ENCODE measurements at places on chromosomes 7 and 10. TPM values are rescaled to one million over a fixed set of nuclear protein-coding genes. Genes with fewer than 3 reads are reported as not detected.

MLXIPL gene
- total RNA-seq: 0.71 TPM

FAM25A gene
- total RNA-seq: not detected

TIMM23 gene
- 29.9 TPM for total RNA-seq

GARIN1A gene
- 1.1 TPM for total RNA-seq

EVX1 gene
- not detected for total RNA-seq

MBL2 gene
- not detected for total RNA-seq

GLI3 gene
- 57.2 TPM for total RNA-seq

TMEM72 gene
- total RNA-seq: not detected

DPYSL4 gene
- 3.6 TPM for total RNA-seq

PNLIPRP3 gene
- total RNA-seq: not detected

DNA sequence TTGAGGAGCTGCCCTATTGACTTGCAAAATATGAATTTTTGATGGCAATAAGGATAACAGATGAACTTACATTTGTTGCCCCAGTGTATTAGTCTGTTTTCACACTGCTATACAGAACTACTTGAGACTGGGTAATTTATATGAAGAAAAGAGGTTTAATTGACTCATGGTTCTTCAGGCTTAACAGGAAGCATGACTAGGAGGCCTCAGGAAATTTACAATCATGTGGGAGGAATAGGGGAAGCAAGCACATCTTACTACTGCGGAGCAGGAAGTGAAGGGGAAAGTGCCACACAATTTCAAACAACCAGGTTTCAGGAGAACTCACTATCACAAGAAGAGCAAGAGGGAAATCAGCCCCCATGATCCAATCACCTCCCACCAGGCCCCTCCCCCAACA, 57.9 kb downstream of the ZNF22 start:
- H3K27me3 ChIP-seq: no peaks in the 10 kb centered on the region
- H3K4me1 ChIP-seq: no peaks in the 10 kb centered on the region
- DNase-seq: no peak
- no peaks in the 10 kb centered on the region for H3K36me3 ChIP-seq
- H3K4me3 ChIP-seq: no peak overlapping the region

DNA sequence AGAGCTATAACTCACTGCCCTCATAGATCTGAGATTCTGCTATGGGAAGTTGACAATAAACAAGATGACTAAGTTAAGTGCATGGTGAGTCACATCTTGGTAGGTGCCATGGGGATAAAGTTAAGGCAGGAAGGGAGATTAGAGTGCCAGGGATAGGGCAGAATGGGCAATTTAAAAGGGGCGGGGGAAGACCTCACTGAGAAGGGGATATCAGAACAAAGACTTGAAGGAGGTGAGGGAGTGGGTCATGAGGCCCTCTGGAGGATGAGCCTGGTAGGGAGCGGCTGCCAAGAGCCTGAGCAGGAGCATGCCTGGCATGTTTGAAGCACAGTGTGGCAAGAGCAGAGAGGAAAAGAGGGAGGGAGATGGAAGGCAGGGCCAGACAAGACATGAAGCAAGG, 34.8 kb upstream of the INMT start:
- H3K4me1 ChIP-seq: no peaks in the 10 kb centered on the region
- DNase-seq: no peak
- H3K27me3 ChIP-seq: no peaks in the 10 kb centered on the region
- no peaks in the 10 kb centered on the region for H3K36me3 ChIP-seq
- H3K4me3 ChIP-seq: no peak overlapping the region
- H3K27ac ChIP-seq: no peak overlapping the region

GRCh38 chr10:78357141-78358063, 323.7 kb downstream of the RPS24 start:
- no peak overlapping the region for H3K4me3 ChIP-seq
- no peaks in the 10 kb centered on the region for H3K4me1 ChIP-seq
- DNase-seq: no peak

DNA sequence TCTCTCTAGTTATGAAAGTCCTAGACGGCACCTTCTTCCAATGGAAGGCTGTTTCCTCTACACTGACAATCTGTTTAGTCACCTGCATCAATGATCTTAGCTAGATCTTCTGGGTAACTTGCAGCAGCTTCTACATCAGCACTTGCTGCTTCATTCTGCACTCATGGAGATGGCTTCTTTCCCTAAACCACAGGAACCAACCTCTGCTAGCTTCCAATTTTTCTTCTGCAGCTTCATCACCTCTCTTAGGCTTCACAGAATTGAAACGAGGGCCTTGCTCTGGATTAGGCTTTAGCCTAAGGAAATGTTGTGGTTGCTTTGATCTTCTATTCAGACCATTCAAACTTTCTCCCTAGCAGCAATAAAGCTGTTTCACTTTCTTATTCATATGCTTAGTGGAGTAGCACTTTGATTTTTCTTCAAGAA, 24.6 kb downstream of the NAMPT start:
- H3K4me3 ChIP-seq: no peak overlapping the region
- no peaks in the 10 kb centered on the region for H3K4me1 ChIP-seq
- no peak for DNase-seq

GRCh38 chr10:132631338-132631735, 93.8 kb downstream of the INPP5A start:
- peaks cover 42% of the 10 kb centered on the region for H3K4me1 ChIP-seq
- no peaks in the 10 kb centered on the region for H3K27me3 ChIP-seq

- H3K27me3 ChIP-seq: no peaks in the 10 kb centered on the region
- H3K36me3 ChIP-seq: no peaks in the 10 kb centered on the region
- no peak for DNase-seq
- H3K4me3 ChIP-seq: no peak overlapping the region
These were observed 411.8 kb downstream of the ARL4A start for GRCh38 chr7:13099154-13099795.

GRCh38 chr10:95247881-95248583, 42.8 kb downstream of the PDLIM1 start:
- H3K27ac ChIP-seq: no peak overlapping the region
- H3K4me1 ChIP-seq: no peaks in the 10 kb centered on the region
- H3K4me3 ChIP-seq: no peak overlapping the region
- H3K27me3 ChIP-seq: no peaks in the 10 kb centered on the region

GRCh38 chr10:23171232-23171876, 20.8 kb upstream of the PTF1A start:
- no peak overlapping the region for H3K4me3 ChIP-seq
- no peak for DNase-seq
- no peak overlapping the region for H3K27ac ChIP-seq
- H3K36me3 ChIP-seq: no peaks in the 10 kb centered on the region

- no peaks in the 10 kb centered on the region for H3K27me3 ChIP-seq
- DNase-seq: no peak
- H3K4me3 ChIP-seq: no peak overlapping the region
- no peaks in the 10 kb centered on the region for H3K4me1 ChIP-seq
These were observed 158.1 kb downstream of the SDK1 start for GRCh38 chr7:3459111-3459510.

DNA sequence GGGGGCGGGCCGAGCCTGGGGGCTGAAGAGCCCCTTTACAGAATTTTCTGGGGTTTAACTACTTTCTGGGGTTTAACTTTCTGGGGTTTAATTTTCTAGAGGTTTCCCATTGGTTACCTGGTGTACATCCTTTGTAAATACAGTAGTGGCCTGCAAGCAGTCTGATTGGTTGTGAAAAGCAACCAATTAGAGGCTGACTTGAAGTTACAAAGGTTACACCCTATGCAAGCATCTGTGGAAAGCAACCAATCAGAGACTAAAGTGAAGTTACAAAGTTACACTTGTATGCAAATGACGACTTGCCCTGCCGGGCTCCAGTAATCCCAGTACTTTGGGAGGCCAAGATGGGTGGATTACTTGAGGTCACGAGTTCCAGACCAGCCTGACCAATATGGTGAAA, 27.4 kb downstream of the GTF2I start:
- no peaks in the 10 kb centered on the region for H3K36me3 ChIP-seq
- no peaks in the 10 kb centered on the region for H3K27me3 ChIP-seq
- no peak overlapping the region for H3K27ac ChIP-seq
- no peak overlapping the region for H3K4me3 ChIP-seq

- no peak for DNase-seq
- no peaks in the 10 kb centered on the region for H3K27me3 ChIP-seq
- no peak overlapping the region for H3K4me3 ChIP-seq
- no peak overlapping the region for H3K27ac ChIP-seq
- H3K36me3 ChIP-seq: no peaks in the 10 kb centered on the region
These were observed 10.9 kb downstream of the ANLN start for GRCh38 chr7:36400606-36401005.

GRCh38 chr7:30157204-30157603, 22.4 kb downstream of the MTURN start:
- no peaks in the 10 kb centered on the region for H3K27me3 ChIP-seq
- no peak overlapping the region for H3K27ac ChIP-seq
- no peak for DNase-seq
- H3K36me3 ChIP-seq: no peaks in the 10 kb centered on the region

DNA sequence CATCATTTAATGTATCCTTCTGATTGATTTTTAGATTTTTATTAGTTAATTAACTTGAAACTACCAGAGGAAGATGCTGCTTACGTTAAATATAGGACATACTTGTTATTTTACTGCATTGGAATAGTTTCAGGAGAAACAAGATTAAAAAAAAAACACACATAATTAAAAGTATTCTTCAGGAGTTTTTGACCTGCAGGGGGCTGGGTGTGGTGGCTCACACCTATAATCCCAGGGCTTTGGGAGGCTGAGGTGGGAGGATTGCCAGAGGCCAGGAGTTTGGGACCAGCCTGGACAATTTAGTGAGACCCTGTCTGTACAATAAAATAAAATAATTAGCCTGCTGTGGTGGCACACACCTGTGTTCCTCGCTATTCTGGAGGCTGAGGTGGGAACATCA, 10.7 kb downstream of the CBLL1 start:
- H3K4me1 ChIP-seq: no peaks in the 10 kb centered on the region
- H3K27me3 ChIP-seq: no peaks in the 10 kb centered on the region
- DNase-seq: no peak
- H3K27ac ChIP-seq: no peak overlapping the region

- no peak overlapping the region for H3K27ac ChIP-seq
- no peaks in the 10 kb centered on the region for H3K36me3 ChIP-seq
- H3K4me1 ChIP-seq: no peaks in the 10 kb centered on the region
- no peak overlapping the region for H3K4me3 ChIP-seq
These were observed 193.4 kb upstream of the STEAP4 start for GRCh38 chr7:88500131-88500530.

GRCh38 chr10:52313933-52314821, at the start of gene DKK1:
Gene DKK1, plus strand, starts transcription at chr10:52314281. Its CDS starts 154 bp downstream, at chr10:52314435.
- H3K27me3 ChIP-seq: no peaks in the 10 kb centered on the region
- no peak within 1 kb of the TSS for H3K27ac ChIP-seq
- H3K4me3 ChIP-seq: peak within 1 kb of the TSS; percentile 35
- H3K36me3 ChIP-seq: no peaks in the 10 kb centered on the region

- no peaks in the 10 kb centered on the region for H3K27me3 ChIP-seq
- no peaks in the 10 kb centered on the region for H3K36me3 ChIP-seq
- no peaks in the 10 kb centered on the region for H3K4me1 ChIP-seq
- no peak overlapping the region for H3K27ac ChIP-seq
These were observed 67.2 kb downstream of the FAM107B start for GRCh38 chr10:14707481-14707880.

- no peaks in the 10 kb centered on the region for H3K4me1 ChIP-seq
- H3K27me3 ChIP-seq: no peaks in the 10 kb centered on the region
- no peak overlapping the region for H3K4me3 ChIP-seq
- no peak overlapping the region for H3K27ac ChIP-seq
- no peak for DNase-seq
These were observed 105.1 kb downstream of the GATA3 start for GRCh38 chr10:8159341-8160165.

DNA sequence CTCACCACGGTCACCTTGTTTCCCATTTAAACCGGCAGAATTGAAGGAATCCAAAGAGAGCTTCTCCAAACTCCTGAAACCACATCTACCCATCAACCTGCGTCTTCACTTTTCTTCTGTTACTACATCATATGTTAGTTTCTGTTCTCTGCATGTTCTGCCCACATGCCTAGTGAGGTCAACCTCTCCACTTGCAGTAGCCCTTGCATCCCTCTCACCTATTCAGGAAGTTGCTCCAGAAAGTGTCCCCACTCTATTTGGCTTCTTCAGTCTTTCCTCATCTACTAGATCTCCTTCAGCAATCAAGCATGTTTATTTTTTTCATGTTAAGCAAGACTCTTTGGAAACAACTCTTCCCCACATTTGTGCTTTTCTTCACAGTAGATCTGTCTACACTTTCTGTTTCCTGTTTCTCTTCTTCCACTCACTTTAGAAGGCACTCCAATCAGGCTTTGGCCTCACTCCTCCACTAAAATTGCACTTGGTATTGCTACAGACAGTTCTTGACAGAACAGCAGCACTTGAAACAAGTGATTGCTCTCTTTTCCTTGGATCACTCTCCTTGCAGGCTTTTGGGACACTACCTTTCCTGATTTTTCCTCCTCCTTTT, 7.5 kb downstream of the SAMD9L start:
- no peak overlapping the region for H3K4me3 ChIP-seq
- H3K4me1 ChIP-seq: no peaks in the 10 kb centered on the region
- H3K27me3 ChIP-seq: no peaks in the 10 kb centered on the region
- no peak overlapping the region for H3K27ac ChIP-seq
- no peaks in the 10 kb centered on the region for H3K36me3 ChIP-seq
- no peak for DNase-seq

- H3K27ac ChIP-seq: no peak overlapping the region
- no peak for DNase-seq
- peaks cover 2% of the 10 kb centered on the region for H3K4me1 ChIP-seq
- H3K4me3 ChIP-seq: no peak overlapping the region
- H3K36me3 ChIP-seq: no peaks in the 10 kb centered on the region
These were observed 30.9 kb downstream of the KCNMA1 start for GRCh38 chr10:77606751-77607150.

GRCh38 chr7:73828107-73828803, 2.5 kb upstream of the CLDN4 start:
- no peak overlapping the region for H3K27ac ChIP-seq
- no peak for DNase-seq
- H3K27me3 ChIP-seq: no peaks in the 10 kb centered on the region
- no peak overlapping the region for H3K4me3 ChIP-seq

DNA sequence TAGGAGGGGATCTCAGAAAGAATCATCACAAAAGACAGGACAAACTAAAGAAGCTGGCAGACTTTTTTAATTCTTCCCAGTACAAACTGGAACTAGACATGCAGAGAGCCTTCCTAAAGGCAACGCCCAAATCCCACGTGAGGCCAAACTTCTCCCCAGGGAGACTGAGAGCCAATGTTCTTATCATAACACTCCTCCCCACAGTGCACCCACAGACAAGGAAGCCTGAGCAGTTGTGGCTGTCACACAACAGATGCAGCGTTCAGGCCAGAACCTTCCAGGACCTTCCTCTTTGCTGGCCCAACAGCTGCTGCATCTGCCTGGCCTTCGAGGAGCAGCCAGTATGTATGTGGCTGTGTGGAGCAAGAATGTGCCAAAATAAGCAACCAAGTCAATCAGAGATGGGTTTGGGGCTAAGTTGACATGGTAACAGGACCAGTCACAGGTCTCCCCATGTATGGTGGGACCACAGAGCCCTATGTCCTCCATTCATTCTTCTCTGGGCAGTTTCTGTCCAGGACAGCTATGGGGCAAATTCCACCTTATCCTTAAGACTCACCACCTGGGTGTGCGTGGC, 34.9 kb downstream of the SRPK2 start:
- peak overlapping the region; percentile 8 for H3K27ac ChIP-seq
- H3K4me1 ChIP-seq: peaks cover 12% of the 10 kb centered on the region
- H3K27me3 ChIP-seq: no peaks in the 10 kb centered on the region
- no peak overlapping the region for H3K4me3 ChIP-seq

DNA sequence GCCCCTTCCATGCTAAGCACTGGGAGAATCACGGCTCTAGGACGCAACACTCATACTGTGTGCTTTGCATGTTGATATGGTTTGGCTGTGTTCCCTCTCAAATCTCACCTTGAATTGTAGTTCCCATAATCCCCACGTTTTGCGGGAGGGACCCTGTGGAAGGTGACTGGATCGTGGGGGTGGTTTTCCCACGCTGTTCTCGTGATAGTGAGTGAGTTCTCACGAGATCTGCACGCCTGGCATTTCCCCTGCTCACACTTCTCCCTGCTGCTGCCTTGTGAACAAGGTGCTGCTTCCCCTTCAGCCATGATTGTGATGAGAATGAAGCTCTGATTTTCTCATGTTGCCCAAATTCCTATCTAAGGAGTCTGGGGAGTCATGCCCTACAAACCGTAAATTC, 53.0 kb upstream of the ADGRA1 start:
- no peak overlapping the region for H3K4me3 ChIP-seq
- H3K36me3 ChIP-seq: no peaks in the 10 kb centered on the region
